Mesendoderm (in vitro differentiated cells): ENCODE measurements at places on chromosomes 4 and X.

DNA sequence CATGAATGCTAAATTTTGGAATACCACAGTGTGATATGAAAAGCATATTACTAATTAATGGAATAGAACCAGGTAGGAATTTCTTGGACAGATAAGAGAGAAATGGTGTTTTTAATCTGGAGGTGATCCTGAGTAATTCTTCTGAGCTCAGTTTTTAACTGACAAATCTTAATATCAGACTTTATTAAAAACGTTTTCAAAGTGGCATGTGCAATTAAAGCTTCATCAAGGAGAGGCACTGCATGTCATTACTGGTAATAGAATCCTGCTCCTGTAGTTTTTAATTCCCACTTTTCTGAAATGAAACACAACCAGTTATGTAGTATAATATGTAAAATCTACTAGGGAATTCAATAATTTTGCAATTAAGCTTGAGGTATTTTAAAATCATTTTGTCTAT lies 7.0 kb upstream of the PTTG2 start:
- DNase-seq = no peak
- H3K36me3 ChIP-seq = no peaks in the 10 kb centered on the region
- H3K4me3 ChIP-seq = no peak overlapping the region
- no peak overlapping the region for H3K27ac ChIP-seq

DNA sequence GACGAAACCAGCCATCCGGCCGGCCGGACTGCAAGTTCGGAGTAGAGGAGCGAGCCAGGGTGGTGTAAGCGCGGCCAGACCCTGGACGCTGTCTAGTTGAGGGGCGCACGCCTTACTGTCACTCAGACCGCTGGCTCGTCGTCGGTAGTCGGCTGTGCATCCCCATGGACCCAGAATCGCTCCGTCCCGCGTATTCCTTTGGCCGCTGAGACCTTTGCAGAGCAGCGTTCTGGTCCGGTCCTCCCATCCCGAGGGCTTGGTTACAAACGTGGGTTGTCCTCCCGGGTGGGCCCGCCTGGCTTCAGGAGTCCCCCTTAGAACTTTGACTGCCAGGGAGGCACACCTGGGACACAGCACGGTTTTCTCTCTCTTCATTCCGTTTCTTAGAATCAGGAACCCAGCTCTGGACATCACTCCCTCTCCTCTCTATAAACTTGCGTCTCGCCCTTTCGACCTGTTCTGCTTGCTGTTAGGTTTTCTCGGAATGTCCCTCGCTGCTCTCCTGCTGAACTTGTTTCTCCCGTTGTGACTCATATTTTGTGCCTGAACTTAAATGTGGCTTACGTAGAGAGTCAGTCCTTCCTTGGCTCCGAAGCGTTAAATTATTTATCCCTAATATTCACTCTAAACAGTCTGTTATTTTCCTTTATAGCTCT lies 672 bp downstream of the PGM2 start:
- peak overlapping the region; percentile 46 for H3K4me3 ChIP-seq
- no peak overlapping the region for H3K27ac ChIP-seq
- DNase-seq = peak; percentile 44
- no peaks in the 10 kb centered on the region for H3K36me3 ChIP-seq
- H3K27me3 ChIP-seq = no peaks in the 10 kb centered on the region
- H3K4me1 ChIP-seq = no peaks in the 10 kb centered on the region

DNA sequence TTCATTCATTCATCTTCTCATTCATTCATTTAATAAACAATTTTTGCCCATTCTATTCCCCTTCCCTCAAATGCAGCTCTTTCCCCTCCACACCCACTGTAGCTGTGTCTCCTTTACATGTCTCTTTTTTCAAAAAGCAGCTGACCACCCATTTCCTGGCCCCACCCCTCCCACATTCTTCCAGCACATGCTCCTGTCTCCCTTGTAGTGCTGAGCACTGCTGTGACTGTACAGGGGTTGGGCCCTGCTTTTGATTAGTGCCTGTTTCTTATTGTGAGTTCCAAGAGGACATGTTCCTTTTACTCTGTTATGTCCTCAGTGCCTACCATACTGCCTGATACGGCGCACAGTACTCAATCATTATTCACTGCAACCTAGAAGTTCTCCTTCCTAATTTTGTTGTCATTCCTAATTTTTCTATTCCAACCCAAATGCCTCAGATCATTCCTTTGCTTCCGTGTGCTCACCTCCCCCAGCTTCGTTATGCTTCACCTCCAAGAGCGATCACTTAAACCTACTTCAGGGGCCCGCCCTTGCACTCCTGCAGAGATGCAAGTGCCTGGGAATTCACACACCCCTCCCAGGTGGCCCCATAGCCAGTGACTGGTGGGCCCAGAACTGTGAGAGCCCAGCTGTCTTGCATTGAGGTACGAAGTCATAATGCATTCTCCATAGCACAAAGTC lies 152.2 kb downstream of the STK32B start:
- no peak for DNase-seq
- H3K36me3 ChIP-seq = no peaks in the 10 kb centered on the region
- H3K4me1 ChIP-seq = peaks cover 5% of the 10 kb centered on the region
- no peak overlapping the region for H3K27ac ChIP-seq
- H3K27me3 ChIP-seq = no peaks in the 10 kb centered on the region

GRCh38 chrX:27350476-27350875 lies 112.7 kb downstream of the PPP4R3C start:
- no peak overlapping the region for H3K4me3 ChIP-seq
- peak; percentile 0 for DNase-seq
- H3K36me3 ChIP-seq = no peaks in the 10 kb centered on the region
- no peak overlapping the region for H3K27ac ChIP-seq
- H3K4me1 ChIP-seq = no peaks in the 10 kb centered on the region

DNA sequence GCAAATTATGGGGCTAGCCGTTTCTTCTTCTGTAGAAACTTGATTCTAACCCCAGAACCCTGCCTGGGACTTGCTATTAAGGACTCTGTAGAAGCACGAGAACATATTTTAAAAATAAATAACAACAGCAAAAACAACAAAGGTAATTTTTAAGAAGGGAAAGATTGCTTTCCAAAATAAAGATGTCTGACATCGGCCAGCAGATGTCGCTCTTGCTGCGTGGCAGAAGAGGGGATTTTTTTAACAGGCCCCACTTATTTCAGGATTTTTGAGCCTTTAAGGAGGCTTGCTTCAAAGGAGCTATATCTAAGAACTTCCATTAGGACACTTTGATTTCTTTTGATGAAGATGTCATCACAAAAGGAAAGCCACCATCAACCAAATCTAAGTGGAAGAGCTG lies 62.8 kb upstream of the EGFL6 start:
- H3K27me3 ChIP-seq = no peaks in the 10 kb centered on the region
- H3K36me3 ChIP-seq = no peaks in the 10 kb centered on the region
- peak; percentile 37 for DNase-seq
- H3K4me3 ChIP-seq = no peak overlapping the region
- H3K27ac ChIP-seq = no peak overlapping the region

DNA sequence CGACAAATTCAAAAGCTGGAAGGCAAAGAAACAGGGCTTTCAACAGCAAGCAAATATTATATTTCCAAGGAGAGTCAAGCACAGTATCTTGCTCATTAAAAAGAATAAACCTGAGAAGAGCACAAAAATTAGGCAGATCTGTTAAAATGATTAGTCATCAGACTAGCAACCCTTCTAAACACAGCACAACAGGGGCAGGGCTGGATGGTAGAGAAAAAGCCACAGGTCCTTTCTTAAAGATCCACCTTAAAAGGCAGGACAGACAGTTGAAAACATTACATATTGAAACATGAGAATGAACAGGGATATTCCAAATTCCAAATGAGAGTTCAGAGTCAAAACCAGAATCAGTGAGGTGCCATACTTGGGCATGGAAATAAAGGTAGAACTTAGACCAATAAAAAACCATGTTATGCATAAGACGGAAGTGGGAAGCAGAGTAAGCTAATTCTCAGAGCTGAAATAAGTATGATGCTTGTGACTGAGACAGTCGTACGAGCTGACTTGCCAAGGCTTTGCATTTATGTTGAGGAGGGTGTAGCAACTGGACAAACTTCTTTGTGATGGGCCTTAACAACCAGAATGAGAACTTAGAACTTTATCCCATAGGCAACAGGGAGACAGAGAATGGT lies 126.9 kb upstream of the FAM9B start:
- no peak overlapping the region for H3K4me3 ChIP-seq
- H3K4me1 ChIP-seq = no peaks in the 10 kb centered on the region
- DNase-seq = no peak
- no peaks in the 10 kb centered on the region for H3K36me3 ChIP-seq
- H3K27ac ChIP-seq = no peak overlapping the region

- no peaks in the 10 kb centered on the region for H3K36me3 ChIP-seq
- H3K4me3 ChIP-seq = no peak overlapping the region
- H3K4me1 ChIP-seq = no peaks in the 10 kb centered on the region
- no peaks in the 10 kb centered on the region for H3K27me3 ChIP-seq
Measured at GRCh38 chrX:111114806-111115205, 18.8 kb downstream of the PAK3 start.

GRCh38 chrX:69109706-69110105 lies 55.5 kb downstream of the PJA1 start:
- H3K4me1 ChIP-seq = peaks cover 7% of the 10 kb centered on the region
- H3K27me3 ChIP-seq = no peaks in the 10 kb centered on the region
- no peak overlapping the region for H3K4me3 ChIP-seq
- H3K27ac ChIP-seq = peak overlapping the region; percentile 68

- no peak for DNase-seq
- H3K36me3 ChIP-seq = no peaks in the 10 kb centered on the region
- H3K4me1 ChIP-seq = peaks cover 3% of the 10 kb centered on the region
- no peak overlapping the region for H3K4me3 ChIP-seq
- H3K27ac ChIP-seq = no peak overlapping the region
Measured at GRCh38 chr4:128512767-128513322, 225.2 kb upstream of the PGRMC2 start.

- DNase-seq = peak; percentile 98
- H3K27ac ChIP-seq = peak within 1 kb of the TSS; percentile 94
- no peaks in the 10 kb centered on the region for H3K27me3 ChIP-seq
- H3K4me1 ChIP-seq = no peaks in the 10 kb centered on the region
- H3K36me3 ChIP-seq = no peaks in the 10 kb centered on the region
- H3K4me3 ChIP-seq = peak within 1 kb of the TSS; percentile 40
Measured at GRCh38 chr4:128809477-128810330, at the start of gene JADE1. Gene JADE1 (plus strand): TSS chr4:128809700. CDS start chr4:128831759, 22,059 bp downstream.

DNA sequence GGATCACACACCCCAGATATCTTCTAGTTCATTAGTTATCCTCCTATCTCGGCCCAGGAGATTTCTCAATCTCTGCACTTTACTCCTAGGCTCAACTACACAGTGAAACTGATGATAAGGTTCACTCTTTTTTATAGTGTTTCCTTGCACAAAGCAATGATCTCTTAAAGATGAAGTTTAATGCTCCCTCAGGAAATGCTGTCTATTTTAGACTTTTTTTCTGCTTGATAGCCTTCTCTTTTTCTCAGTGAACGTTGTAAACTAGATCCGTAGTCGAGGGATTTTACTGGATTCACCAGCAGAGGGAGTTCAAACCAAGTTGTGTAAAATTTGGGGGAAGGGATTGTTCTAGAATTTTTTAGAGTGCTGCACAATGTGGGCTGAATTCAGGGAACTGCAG lies 269.6 kb downstream of the GBA3 start:
- no peak overlapping the region for H3K27ac ChIP-seq
- H3K4me1 ChIP-seq = no peaks in the 10 kb centered on the region
- no peaks in the 10 kb centered on the region for H3K27me3 ChIP-seq
- no peaks in the 10 kb centered on the region for H3K36me3 ChIP-seq
- DNase-seq = peak; percentile 57
- no peak overlapping the region for H3K4me3 ChIP-seq

- H3K27ac ChIP-seq = no peak overlapping the region
- no peak overlapping the region for H3K4me3 ChIP-seq
- H3K36me3 ChIP-seq = no peaks in the 10 kb centered on the region
- no peaks in the 10 kb centered on the region for H3K27me3 ChIP-seq
Measured at GRCh38 chr4:152945639-152946038, 9.5 kb downstream of the FHDC1 start.

GRCh38 chr4:949656-950055 lies 17.4 kb downstream of the TMEM175 start:
- no peak overlapping the region for H3K27ac ChIP-seq
- no peak for DNase-seq
- H3K36me3 ChIP-seq = no peaks in the 10 kb centered on the region
- no peak overlapping the region for H3K4me3 ChIP-seq
- H3K4me1 ChIP-seq = peaks cover 5% of the 10 kb centered on the region
- peaks cover 2% of the 10 kb centered on the region for H3K27me3 ChIP-seq

GRCh38 chr4:89420507-89420906 lies 112.9 kb upstream of the GPRIN3 start:
- no peak for DNase-seq
- no peak overlapping the region for H3K27ac ChIP-seq
- H3K27me3 ChIP-seq = no peaks in the 10 kb centered on the region
- no peaks in the 10 kb centered on the region for H3K4me1 ChIP-seq

DNA sequence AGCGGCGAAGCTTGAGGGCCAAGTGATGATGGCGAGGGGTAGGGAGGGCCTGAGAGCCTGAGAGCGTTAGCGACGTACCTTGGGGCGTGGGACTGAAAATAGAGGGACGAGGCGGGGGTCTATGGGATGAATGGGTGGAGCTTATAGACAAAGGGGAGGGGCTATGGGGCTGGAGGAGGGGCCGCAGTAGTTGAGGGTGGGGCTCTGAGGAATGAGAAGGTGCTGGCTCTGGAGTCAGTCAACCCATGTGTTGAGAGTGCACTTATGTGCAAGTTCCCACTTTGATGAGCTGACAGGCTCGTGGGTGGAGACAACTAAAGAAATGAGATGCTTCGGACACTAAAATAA lies 488 bp downstream of the TBC1D25 start:
- H3K4me3 ChIP-seq = peak overlapping the region; percentile 58
- no peaks in the 10 kb centered on the region for H3K4me1 ChIP-seq
- no peak overlapping the region for H3K27ac ChIP-seq
- DNase-seq = no peak
- H3K27me3 ChIP-seq = no peaks in the 10 kb centered on the region

- DNase-seq = no peak
- H3K27me3 ChIP-seq = no peaks in the 10 kb centered on the region
- no peak overlapping the region for H3K4me3 ChIP-seq
- peaks cover 2% of the 10 kb centered on the region for H3K4me1 ChIP-seq
Measured at GRCh38 chr4:154709550-154709949, 34.2 kb upstream of the LRAT start.

DNA sequence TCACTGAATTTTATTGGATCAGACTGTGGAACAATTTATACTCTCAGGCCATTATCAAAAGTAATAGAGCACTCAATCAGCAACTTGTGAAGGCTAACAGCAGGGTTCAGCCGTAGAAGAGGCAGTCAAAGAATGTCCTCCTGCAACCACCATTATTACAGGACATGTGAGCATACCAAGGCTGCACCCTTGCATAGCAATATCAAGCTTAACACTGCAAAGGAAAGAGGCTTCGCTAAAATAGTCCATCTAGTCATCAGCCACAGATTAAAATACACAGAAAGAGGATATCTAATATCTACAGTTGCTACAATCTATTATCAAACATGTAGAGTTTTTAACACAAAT lies 42.9 kb upstream of the TMPRSS11B start:
- peak; percentile 46 for DNase-seq
- no peaks in the 10 kb centered on the region for H3K27me3 ChIP-seq
- no peaks in the 10 kb centered on the region for H3K36me3 ChIP-seq
- no peak overlapping the region for H3K4me3 ChIP-seq
- H3K4me1 ChIP-seq = peaks cover 6% of the 10 kb centered on the region
